ENCODE measurements at places on chromosomes 3 and 15. TPM values are rescaled to one million over a fixed set of nuclear protein-coding genes. Genes with fewer than 3 reads are reported as not detected.

PLSCR5 gene
- not detected for total RNA-seq

GATA2 gene
- total RNA-seq = 74.6 TPM

CCDC39 gene
- total RNA-seq = not detected

HDGFL3 gene
- total RNA-seq = 34.1 TPM

CPA3 gene
- not detected for total RNA-seq

PLA1A gene
- total RNA-seq = not detected

ACOX2 gene
- 3.2 TPM for total RNA-seq

ERICH6 gene
- total RNA-seq = 0.28 TPM

GOLGA8B gene
- total RNA-seq = 161 TPM

DNA sequence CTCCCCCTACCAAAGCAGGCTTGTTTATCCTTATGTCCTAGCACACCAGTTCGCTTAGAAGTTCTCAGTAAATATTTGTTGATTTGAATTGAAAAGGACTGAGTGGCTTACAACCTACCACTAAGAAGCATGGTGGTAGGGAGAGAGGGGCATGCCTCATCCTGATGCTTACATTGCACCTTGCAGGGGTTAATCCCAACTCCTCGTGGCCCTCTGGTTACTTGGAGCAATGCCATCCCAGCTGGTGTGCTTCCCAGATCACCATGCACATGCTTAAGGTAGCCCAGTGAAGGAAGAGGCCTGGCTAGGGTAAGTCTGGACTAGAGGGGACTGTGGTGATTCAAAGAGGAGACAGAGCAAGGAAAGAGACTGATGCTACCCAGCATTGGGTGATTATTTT, 253.3 kb downstream of the CLSTN2 start:
- no peaks in the 10 kb centered on the region for H3K36me3 ChIP-seq
- H3K27ac ChIP-seq = no peak overlapping the region
- no peak overlapping the region for H3K4me3 ChIP-seq
- H3K27me3 ChIP-seq = no peaks in the 10 kb centered on the region
- no peaks in the 10 kb centered on the region for H3K4me1 ChIP-seq

GRCh38 chr3:171839270-171839669, 3.9 kb upstream of the TMEM212 start:
- H3K4me1 ChIP-seq = peaks cover 7% of the 10 kb centered on the region
- no peak overlapping the region for H3K4me3 ChIP-seq
- DNase-seq = no peak
- H3K36me3 ChIP-seq = no peaks in the 10 kb centered on the region
- H3K27me3 ChIP-seq = no peaks in the 10 kb centered on the region

GRCh38 chr15:51600114-51600513, 22.5 kb downstream of the DMXL2 start:
- no peak overlapping the region for H3K27ac ChIP-seq
- no peak overlapping the region for H3K4me3 ChIP-seq
- no peaks in the 10 kb centered on the region for H3K36me3 ChIP-seq
- no peak for DNase-seq
- H3K27me3 ChIP-seq = no peaks in the 10 kb centered on the region

GRCh38 chr3:58858126-58858525, 191.6 kb upstream of the FAM3D start:
- H3K27ac ChIP-seq = no peak overlapping the region
- H3K4me3 ChIP-seq = no peak overlapping the region
- H3K27me3 ChIP-seq = no peaks in the 10 kb centered on the region
- DNase-seq = no peak
- H3K36me3 ChIP-seq = no peaks in the 10 kb centered on the region

- H3K4me1 ChIP-seq = peaks cover 31% of the 10 kb centered on the region
- H3K27ac ChIP-seq = peak overlapping the region; percentile 71
- DNase-seq = no peak
- H3K27me3 ChIP-seq = no peaks in the 10 kb centered on the region
These were observed 43.0 kb upstream of the IDH2 start for GRCh38 chr15:90145259-90145658.

DNA sequence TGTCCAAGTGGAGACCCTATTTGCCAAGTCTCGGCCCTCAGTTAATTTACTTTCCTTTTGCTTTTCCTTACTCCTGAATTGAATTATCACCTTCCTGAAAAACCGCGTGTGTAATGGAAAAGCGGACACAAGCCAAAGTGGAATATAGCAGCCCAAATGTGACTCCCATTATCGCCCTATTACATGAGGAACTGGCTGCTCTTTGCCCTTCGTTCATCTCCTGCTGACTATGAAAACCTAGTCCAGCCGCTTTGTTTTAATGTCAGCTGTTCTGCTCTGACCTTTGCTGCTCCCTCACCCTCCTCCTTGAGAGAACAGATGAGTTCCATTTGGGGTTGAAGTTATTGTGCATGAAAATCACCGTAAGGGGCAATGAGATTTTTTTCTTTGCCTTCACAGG, 632.7 kb upstream of the SUCLG2 start:
- DNase-seq = no peak
- H3K27me3 ChIP-seq = no peaks in the 10 kb centered on the region
- no peaks in the 10 kb centered on the region for H3K36me3 ChIP-seq
- H3K4me1 ChIP-seq = no peaks in the 10 kb centered on the region
- no peak overlapping the region for H3K4me3 ChIP-seq

DNA sequence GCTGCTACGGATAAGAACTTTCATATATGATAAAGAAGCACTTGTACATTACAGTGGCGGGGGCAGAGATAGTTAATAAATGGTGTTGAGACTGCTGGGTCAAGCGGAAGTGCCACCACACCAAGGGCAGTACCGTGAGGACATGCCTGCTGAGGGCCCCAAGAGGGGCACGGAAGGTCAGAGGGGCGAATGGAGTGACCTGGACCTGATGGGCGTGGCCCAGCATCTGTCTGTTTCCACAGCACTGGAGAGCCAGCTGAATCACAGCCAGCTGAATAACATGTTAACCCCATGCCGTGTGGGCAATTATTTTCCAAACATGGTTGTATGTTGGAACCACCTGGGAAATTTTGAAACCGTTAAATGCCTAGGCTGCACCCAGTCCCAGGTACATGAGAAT, 37.2 kb downstream of the ANKDD1A start:
- no peaks in the 10 kb centered on the region for H3K27me3 ChIP-seq
- no peak for DNase-seq
- H3K36me3 ChIP-seq = no peaks in the 10 kb centered on the region
- no peak overlapping the region for H3K27ac ChIP-seq
- H3K4me3 ChIP-seq = no peak overlapping the region

- DNase-seq = no peak
- no peaks in the 10 kb centered on the region for H3K27me3 ChIP-seq
- H3K4me1 ChIP-seq = no peaks in the 10 kb centered on the region
- no peaks in the 10 kb centered on the region for H3K36me3 ChIP-seq
These were observed 743.5 kb upstream of the ARPP21 start for GRCh38 chr3:34895841-34896240.

- DNase-seq = no peak
- peaks cover 16% of the 10 kb centered on the region for H3K4me1 ChIP-seq
- H3K36me3 ChIP-seq = no peaks in the 10 kb centered on the region
- H3K27ac ChIP-seq = no peak overlapping the region
- H3K4me3 ChIP-seq = no peak overlapping the region
These were observed 332.3 kb downstream of the THSD4 start for GRCh38 chr15:71447328-71448250.

- no peaks in the 10 kb centered on the region for H3K36me3 ChIP-seq
- no peak overlapping the region for H3K27ac ChIP-seq
- DNase-seq = no peak
- H3K4me1 ChIP-seq = no peaks in the 10 kb centered on the region
- no peaks in the 10 kb centered on the region for H3K27me3 ChIP-seq
- no peak overlapping the region for H3K4me3 ChIP-seq
These were observed 189.3 kb upstream of the VEPH1 start for GRCh38 chr3:157692468-157692867.

DNA sequence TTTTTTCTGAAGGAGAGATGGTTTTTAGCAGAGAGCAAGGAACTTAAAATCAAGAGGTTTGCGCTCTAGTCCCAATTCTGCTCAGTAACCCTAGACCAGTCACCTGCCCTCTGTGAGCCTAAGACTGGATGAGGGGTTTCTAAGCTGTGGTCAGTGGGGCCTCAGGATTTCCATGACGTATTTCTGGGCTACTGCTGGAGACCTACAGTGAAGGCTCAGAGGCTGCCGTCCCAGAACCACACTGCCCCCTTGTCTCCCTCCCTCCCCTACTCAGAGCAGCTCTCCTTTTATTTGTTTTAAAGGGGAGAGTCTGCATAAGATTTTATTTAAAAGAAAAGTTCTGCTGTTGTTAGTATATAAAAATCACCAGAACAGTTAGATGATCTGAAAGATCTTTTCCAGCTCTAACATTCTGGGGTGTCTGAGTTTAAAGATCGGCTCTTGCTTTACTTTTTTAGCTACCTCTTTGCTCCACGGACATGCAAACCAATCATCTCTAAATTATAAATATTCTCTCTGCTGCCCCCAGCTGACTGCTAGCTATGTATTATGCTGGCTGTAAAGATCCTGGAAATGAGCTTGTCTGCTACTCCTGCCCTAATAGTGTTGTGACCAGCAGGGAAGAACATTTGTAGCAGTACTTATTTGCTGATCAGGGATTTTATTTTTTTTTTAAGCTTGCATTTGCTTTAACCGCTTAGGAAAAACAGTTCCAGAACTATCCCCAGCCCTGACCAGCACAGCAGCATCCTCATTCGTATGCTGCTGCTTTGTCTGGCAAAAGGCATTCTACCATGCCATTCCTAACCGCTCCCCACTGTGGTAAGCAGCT, 28.6 kb upstream of the NDUFB4 start:
- H3K36me3 ChIP-seq = no peaks in the 10 kb centered on the region
- DNase-seq = no peak
- no peak overlapping the region for H3K27ac ChIP-seq
- 0 out of 2 replicates have a peak, but pooled peaks cover 3% of the 10 kb centered on the region for H3K27me3 ChIP-seq
- no peak overlapping the region for H3K4me3 ChIP-seq

- H3K36me3 ChIP-seq = no peaks in the 10 kb centered on the region
- no peak overlapping the region for H3K27ac ChIP-seq
- H3K27me3 ChIP-seq = no peaks in the 10 kb centered on the region
- H3K4me3 ChIP-seq = no peak overlapping the region
- H3K4me1 ChIP-seq = no peaks in the 10 kb centered on the region
- no peak for DNase-seq
These were observed 184.6 kb upstream of the AGTR1 start for GRCh38 chr3:148513096-148513543.

DNA sequence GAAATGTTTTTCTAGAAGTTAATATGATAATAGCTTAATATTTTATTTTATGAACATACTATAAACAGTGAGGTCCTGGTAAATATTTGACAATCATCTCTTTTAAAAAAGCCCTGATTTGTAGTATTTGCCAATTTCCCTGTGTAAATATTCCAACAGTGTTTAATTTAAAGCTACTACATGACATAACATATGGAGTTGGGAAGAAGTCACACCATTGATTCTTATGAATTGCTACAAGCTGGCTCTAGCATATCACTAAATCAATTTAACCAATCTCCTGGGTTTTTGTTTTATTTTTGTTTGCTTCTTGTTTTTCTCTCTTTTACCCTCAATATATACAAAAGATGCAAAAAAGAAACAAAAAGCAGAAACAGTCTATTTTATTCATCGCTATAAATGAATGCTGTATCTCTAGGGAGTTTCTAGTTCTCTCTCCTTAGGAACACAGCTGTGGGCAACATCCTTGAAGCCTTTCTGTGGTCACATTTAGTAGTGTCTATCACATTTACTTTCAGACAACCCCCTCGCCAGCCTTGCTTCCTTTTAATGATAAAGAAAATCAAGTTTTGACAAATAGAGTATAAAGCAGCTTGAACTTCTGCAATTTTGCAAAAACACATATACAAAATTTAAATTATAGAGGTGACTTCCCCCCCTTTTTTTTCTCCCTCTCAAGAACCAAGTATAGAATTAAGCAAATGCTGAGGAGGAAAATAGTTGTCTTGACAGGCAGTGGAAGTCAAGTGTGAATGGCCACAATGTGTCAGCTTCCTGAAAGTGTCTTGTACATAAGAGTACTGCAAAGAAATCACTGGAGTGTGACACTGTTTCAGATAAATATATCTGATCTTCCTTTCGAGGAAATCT, 21.4 kb downstream of the CCR1 start:
- no peaks in the 10 kb centered on the region for H3K36me3 ChIP-seq
- H3K4me1 ChIP-seq = no peaks in the 10 kb centered on the region
- no peak overlapping the region for H3K27ac ChIP-seq
- no peaks in the 10 kb centered on the region for H3K27me3 ChIP-seq
- DNase-seq = no peak

DNA sequence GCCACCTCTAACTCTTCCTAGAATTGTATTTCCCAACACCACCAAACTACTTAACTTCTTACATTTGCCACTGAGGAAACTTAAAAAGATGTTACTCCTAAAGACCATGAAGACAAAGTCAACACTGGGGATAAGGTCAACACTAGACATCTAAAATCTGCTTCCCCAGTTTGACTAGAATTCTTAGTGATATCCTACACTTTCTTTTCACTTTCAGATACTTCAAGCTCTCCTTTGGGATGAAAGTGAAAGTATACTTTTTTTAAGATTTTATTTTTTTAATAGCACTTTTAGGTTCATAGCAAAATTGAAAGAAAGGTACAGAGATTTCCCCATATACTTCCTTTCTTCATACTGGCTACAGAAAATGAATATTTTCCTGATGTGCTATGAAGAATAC, 32.6 kb downstream of the GOLIM4 start:
- no peak overlapping the region for H3K27ac ChIP-seq
- H3K27me3 ChIP-seq = no peaks in the 10 kb centered on the region
- no peak overlapping the region for H3K4me3 ChIP-seq
- H3K4me1 ChIP-seq = no peaks in the 10 kb centered on the region

- H3K4me1 ChIP-seq = no peaks in the 10 kb centered on the region
- H3K36me3 ChIP-seq = no peaks in the 10 kb centered on the region
- H3K4me3 ChIP-seq = no peak overlapping the region
- H3K27ac ChIP-seq = no peak overlapping the region
- H3K27me3 ChIP-seq = no peaks in the 10 kb centered on the region
- DNase-seq = no peak
These were observed 215.5 kb downstream of the LRRC3B start for GRCh38 chr3:26838026-26838425.

GRCh38 chr3:14318646-14319045, 83.8 kb upstream of the SLC6A6 start:
- no peaks in the 10 kb centered on the region for H3K27me3 ChIP-seq
- no peak overlapping the region for H3K4me3 ChIP-seq
- no peak for DNase-seq
- no peaks in the 10 kb centered on the region for H3K36me3 ChIP-seq

Measured in Panc1 (cell line).